LoVo (cell line): ENCODE measurements at places on chromosomes 12 and 14.
A peak's percentile ranks its signal among the peaks of the same experiment; 100 is the strongest.

DNA sequence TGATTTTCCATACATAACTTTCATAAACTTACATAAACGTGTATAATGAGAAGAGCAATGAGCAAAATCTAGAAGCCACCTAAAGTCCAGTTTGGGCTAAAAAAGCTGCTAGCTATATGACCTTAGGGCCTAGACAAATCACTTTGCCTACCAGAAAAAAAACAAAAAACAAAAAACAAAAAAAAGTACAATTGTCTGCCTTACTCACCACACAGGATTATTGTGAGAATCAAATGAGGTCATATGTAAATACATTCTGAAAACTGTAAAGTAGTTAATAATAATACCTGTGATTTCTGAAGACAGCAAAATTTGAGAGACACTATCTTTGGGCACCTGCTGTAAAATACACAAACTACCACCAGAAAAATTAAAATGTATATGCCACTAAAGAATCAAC is 4.2 kb downstream of the ATP2B1 start:
- no peak for DNase-seq

DNA sequence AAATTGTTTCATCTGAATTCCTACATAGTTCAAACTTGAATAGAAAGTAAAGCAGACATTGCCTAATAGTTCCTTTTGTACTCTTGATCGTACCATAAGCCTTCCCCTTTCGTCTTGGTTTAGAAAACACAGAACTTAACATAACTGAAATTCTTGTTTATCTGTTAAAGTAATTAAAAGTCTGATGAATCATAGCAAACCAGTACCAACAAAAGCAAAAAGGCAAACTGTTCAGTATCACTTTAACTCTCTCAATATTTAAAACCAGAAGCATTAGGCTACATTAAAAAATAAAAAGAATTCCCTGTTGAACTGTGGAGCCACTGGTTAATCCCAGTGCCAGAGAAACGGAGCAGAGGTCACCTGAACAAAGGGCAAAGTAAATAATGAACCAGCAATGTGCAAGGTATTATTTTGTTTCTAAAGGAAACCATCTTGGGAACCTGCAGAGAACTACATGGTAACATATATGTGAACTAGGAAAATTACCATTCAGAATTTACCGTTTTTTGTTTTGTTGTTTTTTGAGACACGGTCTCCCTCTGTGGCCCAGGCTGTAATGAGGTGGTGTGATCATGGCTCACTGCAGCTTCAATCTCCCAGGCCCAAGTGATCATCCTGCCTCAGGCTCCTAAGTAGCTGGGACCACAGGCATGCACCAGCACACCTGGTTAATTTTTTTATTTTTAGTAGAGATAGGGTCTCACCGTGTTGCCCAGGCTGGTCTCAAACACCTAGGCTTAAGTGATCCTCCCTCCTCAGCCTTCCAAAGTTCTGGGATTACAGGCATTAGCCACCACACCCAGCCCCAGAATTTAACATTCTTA is 17.1 kb upstream of the HIGD1C start:
- peak; percentile 57 for DNase-seq

DNA sequence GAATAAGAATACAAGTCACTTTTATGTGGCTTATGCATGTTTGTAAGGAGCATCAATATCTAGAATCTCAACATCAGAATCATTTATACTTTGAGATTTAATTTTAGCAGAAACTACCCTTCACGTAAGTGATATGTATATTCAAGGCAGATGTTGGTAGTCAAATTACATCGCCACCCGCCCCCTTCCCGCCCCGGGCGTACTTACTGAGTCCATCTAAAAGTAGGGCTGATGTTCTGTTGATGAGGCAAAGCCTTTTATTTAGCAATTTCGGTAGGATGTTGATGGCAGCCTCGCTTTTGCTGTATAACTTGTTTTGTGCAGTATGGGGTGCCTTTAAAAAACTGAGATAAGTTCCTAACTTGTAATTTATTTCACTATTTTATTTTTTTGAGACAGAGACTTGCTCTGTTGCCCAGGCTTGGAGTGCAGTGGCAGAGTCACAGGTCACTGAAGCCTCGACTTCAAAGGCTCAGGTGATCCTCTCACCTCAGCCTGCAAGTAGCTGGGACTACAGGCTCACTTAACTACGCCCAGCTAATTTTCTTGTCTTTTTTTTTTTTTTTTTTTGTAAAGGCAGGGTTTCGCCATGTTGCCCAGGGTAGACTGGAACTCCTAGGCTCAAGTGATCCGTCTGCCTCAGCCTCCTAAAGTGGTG is 30.8 kb downstream of the KTN1 start:
- DNase-seq: no peak

GRCh38 chr12:15808250-15808649 is 19.1 kb upstream of the EPS8 start:
- no peak for DNase-seq

DNA sequence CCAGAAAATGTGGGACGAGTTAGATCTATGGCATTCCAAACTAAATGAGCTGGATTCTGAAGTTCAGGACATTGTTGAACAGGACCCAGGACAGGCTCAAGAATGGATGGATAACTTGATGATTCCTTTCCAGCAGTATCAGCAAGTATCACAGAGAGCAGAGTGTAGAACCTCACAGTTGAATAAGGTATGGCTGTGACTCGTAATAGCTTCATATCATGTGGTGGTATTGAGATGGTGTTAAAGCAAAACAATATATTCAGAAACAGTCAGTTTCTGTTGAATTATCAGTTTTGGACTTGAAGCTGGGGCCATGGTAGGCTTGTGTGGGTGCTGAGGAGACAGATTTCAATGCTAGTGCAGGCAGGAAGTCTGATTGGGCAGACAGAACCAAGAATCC is 213.7 kb downstream of the ESR2 start:
- DNase-seq: no peak

GRCh38 chr12:66763467-66763866 is 84.6 kb upstream of the GRIP1 start:
- DNase-seq: no peak

DNA sequence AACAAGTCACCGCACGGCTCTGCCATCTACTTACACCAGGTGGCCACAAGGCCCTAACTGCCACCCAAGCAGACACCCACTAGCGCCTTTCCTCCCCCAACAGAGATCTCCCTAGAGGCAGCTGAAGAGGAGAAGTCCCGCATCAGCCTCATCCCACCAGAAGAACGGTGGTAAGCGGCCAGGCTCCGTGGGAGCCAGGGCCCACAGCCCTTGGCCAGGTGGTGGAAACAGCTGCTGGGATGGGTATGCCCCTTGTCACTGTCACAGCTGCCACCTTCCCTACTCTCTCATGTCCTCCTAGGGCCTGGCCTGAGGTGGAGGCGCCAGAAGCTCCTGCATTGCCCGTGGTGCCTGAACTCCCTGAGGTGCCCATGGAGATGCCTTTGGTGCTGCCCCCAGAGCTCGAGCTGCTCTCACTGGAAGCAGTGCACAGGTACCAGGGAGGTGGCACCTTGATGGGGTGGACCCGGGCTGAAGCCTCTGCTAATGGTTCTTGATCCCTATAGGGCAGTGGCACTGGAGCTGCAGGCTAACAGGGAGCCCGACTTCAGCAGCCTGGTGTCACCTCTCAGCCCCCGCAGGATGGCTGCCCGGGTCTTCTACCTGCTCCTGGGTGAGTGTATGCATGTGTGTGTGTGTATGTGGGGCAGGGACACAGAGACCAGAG is 7.5 kb downstream of the REC8 start:
- no peak for DNase-seq

DNA sequence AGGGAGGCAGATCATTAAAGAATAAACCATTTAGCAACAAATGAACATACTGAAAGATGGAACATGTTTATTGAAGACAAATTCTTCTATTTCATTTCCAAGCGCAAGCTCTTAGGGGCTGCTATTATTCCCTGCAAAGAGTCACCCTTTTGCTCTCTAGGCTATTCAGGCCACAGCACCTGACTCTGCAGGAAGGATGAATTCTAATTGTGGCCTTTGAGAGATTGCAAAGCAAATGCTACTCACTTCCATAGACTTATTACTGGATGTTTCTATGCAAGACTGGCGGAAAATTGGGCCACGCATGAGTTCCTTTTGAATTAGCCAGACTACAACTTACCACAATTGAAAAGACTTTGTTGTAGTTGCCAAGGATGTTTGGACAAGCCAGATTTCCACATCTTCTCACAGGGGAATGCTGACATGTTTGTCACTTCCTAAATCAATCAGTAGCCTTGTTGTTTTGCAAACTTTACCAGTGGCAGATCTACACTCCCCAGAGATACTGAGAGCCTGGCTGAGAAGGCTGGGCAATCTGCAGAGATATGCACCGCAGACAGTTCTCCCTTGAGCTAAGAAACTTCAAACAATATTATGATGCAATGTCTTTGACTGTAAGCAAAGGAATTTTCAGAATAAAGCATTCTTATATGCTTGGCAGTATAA is 334.3 kb upstream of the SYT1 start:
- no peak for DNase-seq

- DNase-seq: no peak
These were observed 358.4 kb downstream of the DPF3 start for GRCh38 chr14:72535485-72535884.

DNA sequence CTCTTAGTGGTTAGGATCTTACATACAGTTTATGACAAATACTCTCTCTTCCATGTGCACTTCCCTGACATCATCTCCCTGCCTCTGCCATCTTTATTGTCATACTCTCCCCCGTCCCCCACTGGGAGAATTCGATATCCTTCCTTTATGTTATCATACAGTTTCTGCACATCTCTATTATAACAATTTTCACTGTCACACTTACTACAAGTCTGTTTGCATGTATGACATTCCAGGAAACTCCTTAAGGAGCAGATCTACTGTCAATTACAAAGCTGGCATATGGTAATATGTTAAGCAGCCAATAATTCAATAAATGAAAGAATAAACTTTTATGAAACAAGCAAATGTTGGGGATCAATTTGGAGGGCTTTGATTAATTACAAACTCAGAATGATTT is 91.1 kb downstream of the KCNH5 start:
- no peak for DNase-seq

DNA sequence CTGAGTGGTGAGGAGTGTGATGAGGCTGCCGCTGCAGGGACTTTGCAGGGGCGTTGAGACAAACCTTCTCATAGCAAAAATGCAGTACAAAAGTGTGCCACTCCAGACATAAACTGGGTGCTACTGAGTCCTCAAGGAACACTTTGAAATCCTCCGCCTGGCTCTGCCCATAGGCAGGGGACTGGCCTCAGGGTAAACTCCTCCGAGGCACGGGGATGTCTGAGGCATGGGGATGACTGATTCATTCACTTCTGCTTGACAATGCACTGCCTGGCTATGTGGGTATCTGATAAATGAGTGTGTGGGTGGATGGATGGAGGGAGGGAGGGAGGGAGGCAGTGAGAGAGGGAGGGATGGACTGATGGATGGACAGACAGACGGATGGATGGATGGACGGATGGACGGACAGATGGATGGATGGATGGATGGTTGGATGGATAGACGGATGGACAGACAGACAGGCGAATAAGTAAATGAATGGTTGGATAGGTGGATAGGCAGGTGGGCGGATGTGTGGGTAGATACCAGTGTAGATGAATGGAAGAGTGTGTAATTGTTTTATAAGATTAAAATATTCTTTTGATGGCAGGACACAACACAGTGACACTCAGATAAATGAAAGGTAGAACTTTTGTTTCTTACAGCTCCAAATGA is 2.1 kb upstream of the BDKRB2 start:
- no peak for DNase-seq

DNA sequence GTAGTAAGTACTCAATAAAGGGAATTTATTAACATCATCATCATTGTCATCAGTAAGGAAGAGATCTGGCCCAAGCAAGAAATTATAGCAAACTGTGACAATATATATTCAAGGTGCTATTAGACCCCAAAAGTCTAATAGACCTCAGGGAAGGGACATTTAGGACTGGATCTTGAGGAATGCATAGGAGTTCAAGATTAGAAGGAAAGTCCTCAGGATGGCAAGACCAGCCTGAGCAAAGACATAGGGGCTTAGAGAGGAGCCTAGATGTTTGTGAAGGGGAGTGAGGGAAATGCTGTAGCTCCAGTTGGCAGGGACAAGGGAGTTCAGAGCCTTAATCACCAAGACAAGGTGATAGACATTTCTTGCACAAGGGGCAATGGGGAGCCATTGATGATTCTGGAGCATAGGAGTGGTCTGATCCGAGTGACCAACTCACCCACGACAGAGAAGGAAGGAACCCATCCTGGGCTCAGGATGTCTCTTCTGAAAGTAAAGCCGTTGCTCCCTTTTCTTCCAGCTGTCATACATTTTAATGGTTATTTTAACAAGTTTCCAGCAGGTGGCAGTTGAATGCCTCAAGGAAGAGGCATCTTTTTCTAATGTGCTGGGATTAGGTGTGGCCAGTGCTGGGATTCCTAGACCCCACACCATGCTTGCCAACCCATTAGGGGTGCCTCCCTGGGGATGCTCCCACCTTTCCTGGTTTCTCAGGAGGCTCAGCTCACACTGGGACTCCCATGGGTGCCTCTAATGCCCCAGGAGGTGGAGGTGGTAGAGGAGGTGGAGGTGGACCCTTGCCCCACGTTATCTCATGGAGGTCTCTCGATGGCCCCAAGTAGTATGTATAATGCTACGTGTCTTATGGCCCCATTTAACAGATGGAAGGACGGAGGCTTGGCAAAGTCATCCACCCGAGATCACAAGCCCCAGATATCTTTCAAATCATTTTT is 37.8 kb downstream of the PHETA1 start:
- DNase-seq: peak; percentile 61

GRCh38 chr12:27185234-27186021 is 58.7 kb upstream of the STK38L start:
- DNase-seq: no peak

DNA sequence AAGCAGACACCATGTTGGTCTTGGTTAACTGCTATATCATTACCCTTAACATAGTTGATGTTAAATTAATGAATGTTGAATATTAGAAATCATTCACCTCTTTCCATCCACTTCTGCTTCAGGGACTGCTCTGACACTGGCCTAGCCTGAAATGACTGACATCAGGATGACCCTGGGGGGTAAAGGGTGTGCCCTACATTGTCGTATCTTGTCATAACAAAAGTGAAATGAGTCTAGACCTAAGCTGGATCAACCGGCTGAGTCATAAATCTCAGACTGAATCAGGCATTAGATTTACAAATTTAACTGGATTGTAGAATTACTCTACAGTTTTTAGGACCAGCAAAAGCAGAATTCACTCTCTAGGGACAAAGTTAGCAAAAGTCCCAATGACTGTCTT is 35.3 kb downstream of the KICS2 start:
- no peak for DNase-seq

- DNase-seq: no peak
These were observed 142.5 kb downstream of the TMX1 start for GRCh38 chr14:51382506-51382905.

GRCh38 chr12:5102806-5103205 is 59.1 kb downstream of the KCNA5 start:
- no peak for DNase-seq

DNA sequence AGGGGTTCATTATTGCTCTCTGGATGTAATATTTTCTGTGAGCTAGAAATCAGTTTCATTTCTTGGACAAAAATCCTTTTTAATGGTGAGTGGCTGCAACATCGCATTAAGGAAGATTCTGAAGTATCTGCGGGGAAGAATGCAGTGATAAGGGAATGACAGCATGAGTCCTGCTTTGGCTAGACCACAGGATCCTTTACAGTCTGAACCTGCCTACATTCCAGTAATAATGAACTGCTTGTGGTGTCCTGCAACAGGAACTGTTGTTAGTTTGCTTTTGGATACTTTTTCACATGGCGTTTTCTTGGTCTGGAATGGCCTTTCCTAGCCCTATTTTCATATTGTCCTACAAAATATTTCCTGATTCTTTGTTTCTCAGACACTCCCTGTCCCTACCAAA is 15.7 kb downstream of the MDM2 start:
- DNase-seq: no peak
